Activated T-cell treated with anti-CD3 and anti-CD28 coated beads, Interleukin-2, amount 50 U/mL, for 48 hours (primary cell): ENCODE measurements at places on chromosomes 7 and 10.

DNA sequence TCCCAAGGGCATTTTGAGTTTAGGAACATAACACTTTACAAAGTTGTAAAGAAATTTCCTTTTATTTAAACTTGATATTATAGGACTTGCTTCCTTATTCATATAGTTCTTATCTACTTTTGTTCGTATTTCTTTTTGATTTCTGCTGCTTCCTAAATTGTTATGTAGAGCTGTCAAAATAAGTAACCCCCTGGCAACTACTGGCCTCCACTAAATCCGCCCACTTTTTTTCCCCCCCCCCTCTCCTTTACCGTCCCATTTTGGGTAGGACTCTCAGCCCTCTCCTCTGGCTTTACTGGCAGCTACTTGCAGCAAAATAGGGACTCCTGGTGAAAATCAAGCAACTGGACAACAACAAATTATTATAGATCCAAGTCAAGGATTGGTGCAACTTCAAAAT is 1.1 kb downstream of the SP4 start:
- DNase-seq: no peak

GRCh38 chr10:59844436-59844835 is 61.9 kb downstream of the CCDC6 start:
- no peak for DNase-seq

GRCh38 chr10:423178-423577 is 266.3 kb downstream of the DIP2C start:
- DNase-seq: no peak

GRCh38 chr7:39525926-39526325 is 40.3 kb upstream of the YAE1 start:
- no peak for DNase-seq

DNA sequence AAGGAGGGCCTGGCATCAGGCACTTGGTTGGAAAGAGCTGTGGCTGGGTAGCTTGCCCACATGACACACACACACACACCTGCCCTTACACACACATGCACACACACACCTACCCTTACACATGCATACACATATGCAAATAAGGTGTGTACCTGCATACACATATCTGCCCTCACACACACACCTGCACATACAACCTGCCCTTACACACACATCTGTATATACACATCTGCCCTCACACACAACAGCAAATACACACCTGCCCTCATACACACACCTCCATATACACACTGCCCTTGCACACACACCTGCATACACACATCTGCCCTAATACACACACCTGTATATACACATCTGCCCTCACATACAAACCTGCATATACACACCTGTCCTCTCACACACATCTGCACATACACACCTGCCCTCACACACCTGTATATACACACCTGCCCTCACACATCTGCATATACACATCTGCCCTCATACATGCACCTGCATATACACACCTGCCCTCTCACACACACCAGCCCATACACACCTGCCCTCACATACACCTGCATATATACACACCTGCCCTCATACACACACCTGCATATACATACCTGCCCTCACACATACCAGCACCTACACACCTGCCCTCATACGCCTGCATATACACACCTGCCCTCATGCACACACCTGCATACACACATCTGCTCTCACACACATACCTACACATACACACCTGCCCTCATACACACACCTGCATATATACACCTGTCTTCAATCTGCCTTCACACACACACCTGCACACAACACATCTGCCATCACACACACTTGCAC is 82.9 kb downstream of the GRID1 start:
- DNase-seq: no peak

DNA sequence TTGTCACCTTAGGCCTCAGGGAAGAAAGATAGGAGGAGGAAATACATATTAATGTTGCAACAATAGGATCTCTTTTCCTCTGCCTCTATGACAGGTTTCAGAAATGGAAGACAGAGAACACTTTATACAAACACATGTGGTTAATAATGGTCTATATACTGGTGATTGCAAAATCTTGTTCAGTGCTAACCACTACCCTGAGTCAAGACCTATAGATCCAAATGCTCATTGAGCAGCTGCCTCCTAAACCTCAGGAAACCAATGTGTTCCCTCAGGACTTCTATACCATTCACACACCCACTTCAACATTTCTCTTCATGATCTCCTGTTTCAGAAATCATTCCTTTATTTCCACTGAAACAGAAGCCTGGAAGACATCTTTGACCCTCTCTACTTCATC is 32.5 kb upstream of the VWDE start:
- no peak for DNase-seq

DNA sequence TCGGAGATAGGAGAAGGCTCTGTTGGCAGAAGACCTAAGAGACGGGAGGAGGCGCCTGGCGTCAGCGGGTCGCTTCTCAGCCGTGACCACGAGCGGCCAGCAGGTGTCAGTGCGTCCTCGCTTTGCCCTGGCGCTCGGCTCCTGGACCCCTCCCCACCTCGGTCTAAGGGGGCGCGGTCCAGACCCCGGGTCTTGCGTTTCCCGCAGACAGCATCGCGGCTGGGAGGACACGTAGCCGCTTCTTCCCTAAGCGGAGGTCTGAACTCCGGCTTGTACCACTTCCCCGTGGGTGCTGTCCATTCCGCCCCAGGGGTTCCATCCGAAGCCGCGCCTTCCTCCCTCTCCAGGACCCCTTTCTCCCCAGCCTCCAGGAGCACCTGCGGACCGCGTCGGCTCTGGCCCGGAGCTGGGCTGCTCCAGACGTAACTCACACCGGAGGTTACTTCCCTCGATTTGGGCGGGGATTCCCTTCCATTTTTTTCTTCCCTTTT is 593 bp upstream of the ADRA2A start:
- peak; percentile 78 for DNase-seq

- DNase-seq: no peak
These were observed 22.2 kb downstream of the TMEM209 start for GRCh38 chr7:130182990-130183389.

GRCh38 chr10:33609546-33609945 is 275.1 kb upstream of the NRP1 start:
- no peak for DNase-seq

- no peak for DNase-seq
These were observed 291.3 kb upstream of the ZMIZ1 start for GRCh38 chr10:78777466-78777865.

DNA sequence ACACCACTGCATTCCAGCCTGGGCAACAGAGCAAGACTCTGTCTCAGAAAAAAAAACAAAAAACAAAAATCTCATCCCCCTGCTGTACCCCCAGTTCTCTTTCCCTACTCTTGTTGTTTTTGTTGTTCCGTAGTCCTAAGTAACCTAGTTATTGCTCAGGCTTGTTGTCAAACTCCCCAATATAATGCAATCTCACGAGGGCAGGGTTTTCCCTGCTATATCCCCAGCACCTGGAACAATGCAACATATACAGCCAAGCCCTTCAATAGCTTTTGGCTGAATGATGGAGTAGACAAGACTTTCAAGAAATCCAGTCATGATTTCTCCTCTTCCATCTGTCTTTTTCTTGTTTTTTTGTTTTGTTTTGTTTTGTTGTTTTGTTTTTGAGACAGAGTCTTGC is 10.2 kb downstream of the ACSL5 start:
- no peak for DNase-seq

GRCh38 chr10:85598646-85599045 is 767.9 kb downstream of the GRID1 start:
- no peak for DNase-seq

DNA sequence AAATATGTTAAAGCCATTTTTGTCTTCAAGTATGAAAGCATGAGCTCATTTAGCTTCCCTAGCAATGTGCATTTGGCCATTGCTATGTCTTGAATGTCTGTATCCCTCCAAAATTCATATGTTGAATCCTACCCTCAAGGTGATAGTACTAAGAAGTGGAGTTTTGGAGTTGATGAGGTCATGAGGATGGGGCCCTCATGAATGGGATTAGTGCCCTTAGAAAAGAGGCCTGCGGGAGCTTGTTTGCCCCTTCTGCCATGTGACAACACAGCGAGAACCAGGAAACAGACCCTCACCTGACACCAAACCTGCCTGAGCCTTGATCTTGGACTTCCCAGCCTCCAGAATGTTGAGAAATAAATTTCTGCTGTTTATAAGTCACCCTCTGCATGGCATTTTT is 61.3 kb upstream of the UCN3 start:
- DNase-seq: no peak

GRCh38 chr10:49562893-49563292 is 24.0 kb upstream of the ERCC6 start:
- DNase-seq: no peak

GRCh38 chr7:104434129-104434528 is 105.7 kb downstream of the LHFPL3 start:
- DNase-seq: no peak

DNA sequence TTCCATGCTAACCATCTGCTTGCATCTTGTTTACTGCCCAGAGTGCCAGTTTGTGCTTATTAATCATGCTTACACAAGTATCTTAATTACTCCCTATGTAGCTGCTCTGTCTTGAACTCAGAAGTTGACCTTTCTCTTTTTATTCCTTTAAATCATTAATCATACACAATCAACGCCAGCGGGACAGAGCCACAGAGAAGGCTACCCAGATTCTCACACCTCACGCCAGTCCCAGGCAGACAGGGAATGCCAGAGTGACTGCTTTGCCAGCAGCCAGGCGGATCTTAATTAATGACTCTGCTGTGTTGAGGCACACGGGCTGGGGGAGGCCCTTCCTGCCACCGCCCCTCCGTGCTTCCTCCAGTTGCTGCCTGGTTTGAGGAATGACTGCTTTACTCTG is 229.4 kb downstream of the LRMDA start:
- no peak for DNase-seq

DNA sequence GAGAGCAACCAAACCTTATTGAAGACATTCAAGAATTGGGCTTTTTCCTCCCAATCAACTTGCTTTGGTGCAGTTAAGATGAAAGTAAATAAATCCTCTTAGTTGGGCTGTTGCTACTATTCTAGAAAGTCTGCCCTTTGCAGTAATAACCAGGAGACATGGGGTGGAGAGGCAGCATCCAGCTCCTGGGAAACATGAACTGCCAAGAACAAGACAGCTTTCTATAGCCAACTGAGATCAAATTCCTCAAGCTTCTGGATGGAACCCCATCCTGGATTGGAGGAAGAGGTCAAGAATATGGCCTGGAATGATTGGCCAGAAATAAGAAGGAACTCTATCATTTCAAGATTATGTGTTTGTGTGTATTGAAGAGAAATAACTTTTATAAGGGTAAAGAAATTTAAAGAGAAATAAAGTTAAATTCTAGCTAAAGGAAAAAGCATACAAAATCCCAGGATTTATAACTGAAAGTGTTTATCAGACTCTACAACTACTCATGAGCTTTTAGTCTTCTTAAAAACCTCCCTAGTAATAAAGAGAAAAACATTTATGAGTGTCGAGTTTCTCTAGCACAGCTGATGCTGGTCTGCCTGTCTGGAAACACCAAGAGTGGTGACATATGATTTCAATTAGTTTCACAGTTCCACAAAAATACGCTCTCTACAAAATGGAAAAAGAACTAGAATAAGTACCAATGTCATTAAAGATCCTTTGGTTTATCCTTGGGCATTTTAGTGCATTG is 70.1 kb upstream of the COL1A2 start:
- DNase-seq: no peak

DNA sequence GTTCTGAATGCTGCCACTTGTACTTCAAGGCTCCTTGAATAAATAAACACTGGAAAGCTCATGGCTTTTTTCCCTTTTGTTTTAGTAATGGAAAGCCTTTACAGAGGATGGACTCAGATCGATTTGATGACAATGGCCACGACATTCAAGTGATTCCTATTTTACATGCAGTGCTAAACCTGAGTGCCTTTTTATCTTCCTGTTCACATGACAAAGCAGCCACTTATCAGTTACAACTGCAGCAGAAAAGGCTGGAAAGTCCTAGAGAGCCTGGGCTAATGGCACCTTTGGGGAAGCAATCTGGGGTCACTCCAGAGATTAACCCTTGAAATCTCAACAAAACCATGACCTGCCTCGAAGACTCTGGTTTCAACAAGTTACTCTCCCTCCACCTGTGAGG is 249.0 kb upstream of the AUTS2 start:
- no peak for DNase-seq

DNA sequence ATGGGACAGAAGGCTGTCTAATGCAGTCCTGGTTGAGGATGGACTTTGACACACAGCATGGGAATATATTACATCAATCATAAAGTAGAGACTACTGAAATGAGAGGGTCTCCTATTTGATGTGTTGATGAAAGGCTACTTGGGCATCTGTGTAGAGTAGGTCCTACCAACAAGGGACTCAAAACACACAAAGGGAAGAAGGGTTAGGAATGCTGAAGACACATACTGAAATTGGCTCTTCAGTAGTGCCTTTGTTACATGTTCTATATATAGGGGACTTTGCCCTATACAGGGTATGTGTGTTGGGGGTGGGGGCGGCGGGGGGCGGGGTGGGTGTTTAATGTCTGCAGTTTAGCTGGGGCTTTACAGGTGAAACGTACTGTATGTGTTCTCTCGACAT is 7.7 kb downstream of the CUL1 start:
- no peak for DNase-seq

- no peak for DNase-seq
These were observed 86.3 kb downstream of the GPR158 start for GRCh38 chr10:25261110-25261509.

DNA sequence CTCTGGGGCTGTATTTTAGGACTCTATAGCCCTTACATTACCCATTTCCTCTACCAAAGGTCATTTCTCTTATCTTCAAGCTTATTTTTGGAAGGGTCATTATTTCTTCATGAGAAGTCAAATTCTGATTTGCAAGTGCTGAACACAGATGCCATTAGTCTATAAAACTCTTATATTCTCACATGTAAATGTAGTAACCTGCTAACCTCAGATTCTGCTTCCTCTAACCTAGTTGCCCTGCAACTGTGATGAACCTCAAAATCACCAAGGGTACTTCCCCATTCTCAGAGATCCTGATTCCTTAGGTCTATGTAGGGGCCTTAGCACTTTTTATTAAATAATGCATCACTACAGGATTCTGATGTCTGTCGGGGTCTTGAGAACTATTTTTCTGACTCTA is 6.3 kb downstream of the FAS start:
- DNase-seq: no peak

DNA sequence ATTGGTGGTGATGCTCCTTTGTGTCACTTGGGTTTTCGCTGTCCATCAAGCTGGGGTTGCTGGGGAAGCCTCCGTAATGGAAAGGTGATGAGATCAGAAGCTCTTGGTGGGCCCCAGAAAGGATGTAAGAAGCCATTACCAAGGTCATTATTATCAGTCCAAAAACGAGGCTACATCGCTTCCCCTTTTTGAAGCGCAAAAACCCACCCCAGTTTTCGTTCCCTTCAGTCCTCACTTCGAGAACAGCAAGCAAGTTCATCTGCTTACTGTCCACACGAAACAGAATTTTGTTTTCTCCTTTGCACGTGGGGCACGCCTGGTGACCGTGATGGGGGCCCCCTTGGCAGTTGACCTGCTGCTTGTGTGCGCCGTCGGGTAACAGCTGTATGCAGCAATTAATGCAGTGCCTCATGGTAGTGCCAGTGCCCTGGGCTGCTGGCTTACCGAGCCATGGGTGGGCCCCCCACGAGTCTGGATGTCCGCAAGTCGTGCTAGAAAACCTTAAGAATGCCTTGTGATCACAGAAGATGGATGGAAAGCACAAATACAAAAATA is 47.5 kb downstream of the CHST15 start:
- no peak for DNase-seq

- no peak for DNase-seq
These were observed 30.2 kb downstream of the ACADSB start for GRCh38 chr10:123038782-123039631.
